ENCODE measurements at places on chromosomes 1 and 21.

DNA sequence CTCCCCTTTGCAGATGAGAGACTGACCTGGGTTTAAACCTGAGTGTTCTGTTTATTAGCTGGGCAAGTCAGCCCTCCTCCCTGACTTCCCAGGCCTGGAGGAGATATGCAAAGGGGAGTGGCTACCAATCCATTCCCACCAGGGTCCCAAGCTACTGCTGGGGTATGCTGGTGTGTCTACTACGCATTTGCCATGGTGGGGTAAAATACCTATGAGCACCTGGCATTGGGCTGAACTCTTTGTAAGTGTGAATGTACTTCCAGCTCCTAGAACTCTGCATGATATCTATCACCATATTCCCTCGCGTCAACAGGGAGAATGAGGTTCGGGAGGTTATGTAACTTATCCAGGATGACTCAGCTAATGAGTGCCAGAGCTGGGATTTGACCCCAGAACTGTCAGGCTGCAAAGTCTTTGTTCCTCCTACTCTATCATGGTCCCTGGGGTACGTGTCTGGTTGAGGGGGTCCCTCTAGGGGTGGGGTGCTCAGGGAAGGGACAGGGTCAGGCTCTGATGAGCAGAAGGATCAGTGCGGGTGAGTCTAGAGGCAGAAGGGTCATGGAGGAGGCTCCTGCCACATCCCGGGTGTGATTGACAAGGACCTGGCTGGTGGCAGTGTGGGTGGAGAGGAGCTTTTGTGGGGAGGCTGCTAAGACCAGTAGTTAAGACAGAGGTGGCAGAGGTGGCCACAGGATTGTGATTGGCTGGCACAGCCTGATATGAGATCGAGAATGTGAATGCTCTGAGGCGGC lies 16.7 kb downstream of the AMPD2 start:
- DNase-seq, result peak; percentile 49

DNA sequence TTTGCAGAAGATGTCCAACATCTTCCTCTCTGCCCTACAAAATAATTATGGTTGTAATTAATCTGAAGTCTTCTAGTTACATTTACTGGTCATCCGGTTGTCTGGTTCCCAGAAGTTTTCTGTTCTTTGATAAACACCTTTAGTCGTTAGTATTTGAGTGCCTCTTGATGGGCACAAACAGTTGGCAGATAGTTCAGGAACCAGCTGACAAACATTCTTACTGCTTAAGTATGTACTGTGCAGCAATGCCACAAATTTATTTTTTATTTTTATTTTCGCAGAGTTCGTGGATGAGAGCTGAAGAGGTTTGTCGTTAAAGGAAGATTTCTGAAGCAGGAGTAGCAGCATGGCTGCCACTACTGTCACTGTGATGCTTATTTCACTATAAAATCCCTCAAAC lies 84.7 kb downstream of the RABGAP1L start:
- peak; percentile 7 for DNase-seq

- peak; percentile 73 for DNase-seq
Measured at GRCh38 chr1:211944733-211945500, 90.4 kb downstream of the INTS7 start.

DNA sequence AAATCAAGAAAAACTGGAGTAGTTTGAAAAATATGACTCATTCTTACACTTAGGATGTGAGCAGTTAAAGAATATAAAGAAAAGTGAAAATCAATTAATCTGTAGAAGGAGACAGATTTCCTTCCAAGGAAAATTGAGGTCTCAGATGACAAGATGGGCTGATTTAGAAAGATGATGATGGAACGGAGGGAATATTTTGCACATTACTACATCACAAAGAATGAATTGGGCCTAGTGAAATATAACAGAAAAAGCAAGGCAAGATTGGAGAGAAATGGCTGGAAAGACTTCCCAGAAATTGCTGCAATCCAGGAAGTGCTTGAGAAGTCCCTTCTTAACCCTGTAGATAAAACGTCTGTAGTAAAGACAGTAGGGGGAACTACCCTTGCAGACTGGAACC lies 169.1 kb upstream of the SYT6 start:
- no peak for DNase-seq

DNA sequence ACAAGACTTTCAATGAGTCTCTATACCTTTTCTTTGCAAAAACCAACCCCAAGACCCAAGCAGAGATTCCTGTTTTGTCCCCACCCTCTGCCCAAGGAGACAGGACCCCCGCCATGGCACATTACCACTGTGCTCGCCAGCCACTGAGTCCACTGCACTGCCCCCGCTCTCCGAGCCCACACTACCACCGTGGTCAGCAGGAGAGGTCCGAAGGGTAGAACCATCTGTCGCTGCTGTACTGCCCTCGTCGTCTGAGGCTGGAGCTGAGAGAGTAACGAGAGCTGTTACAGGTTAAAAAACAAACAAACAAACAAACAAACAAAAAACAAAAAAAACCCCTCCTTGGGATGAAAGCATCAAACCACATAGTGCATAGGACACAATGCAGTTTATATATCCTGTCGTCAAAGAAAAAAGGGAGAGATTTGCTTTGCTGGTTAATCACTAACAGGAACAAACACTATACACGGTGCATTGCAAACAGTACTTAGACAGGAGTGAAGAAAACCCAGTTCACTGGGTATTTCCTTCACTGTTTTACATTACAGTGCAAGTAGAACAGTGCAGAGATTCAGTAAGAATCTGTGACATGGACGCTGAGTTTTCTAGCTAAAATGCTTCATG lies 71.0 kb downstream of the UBR4 start:
- no peak for DNase-seq

- no peak for DNase-seq
Measured at GRCh38 chr1:30508611-30509010, 214.8 kb downstream of the MATN1 start.

GRCh38 chr1:26799479-26800142 lies 11.9 kb downstream of the PIGV start:
- DNase-seq, result peak; percentile 88

DNA sequence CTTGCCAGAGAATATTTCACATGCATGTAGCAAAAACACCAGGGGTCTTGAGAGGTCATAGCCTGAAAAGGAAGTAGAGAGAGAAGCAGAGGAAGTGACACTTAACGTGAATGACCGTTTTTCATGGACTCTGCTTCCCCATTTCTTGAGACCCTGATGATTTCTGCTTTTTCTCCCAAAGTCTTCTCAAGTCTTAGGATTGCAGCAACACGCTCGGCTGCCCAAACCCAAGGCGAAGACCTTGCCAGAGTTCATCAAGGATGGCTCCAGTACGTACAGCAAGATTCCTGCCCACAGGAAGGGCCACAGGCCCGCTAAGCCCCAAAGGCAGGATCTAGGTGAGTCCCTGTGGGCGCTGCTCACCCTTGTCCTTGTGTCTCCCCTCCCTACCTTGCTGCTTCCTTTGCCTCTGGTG lies 12.8 kb downstream of the THEMIS2 start:
- DNase-seq, result no peak

DNA sequence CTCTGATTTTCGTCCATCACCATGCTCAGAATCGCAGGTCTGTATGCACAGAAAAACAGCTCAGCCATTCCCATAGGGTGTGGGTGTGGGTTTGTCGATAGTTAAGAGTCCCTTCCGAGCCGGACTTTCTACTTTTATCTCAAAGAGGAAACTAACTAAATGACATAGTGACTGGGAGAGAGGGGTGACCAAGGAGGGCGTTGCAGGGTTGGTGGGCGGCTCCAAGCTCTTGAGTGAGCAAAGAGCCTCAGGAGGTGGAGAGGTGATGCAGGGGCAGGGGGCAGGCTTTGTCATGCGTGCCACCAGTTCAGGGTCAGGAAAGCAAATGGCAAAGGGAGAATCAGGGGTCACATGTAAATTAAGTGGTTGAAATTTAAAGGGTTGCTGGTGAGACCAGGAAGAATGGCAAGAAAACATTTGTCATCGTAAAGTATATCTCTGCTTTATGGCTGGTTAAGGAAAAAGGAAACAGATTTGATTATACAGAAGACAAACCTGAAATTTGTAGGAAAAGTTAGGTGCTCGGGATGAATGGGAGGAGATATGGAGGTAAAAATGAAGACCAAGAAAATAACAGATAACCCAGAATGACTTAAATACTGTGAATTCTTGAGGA lies 249.0 kb downstream of the SETD4 start:
- no peak for DNase-seq

GRCh38 chr1:205977402-205978014 lies 25.7 kb downstream of the RAB7B start:
- DNase-seq, result peak; percentile 78

GRCh38 chr1:228045871-228046270 lies 36.6 kb upstream of the ARF1 start:
- DNase-seq, result no peak

DNA sequence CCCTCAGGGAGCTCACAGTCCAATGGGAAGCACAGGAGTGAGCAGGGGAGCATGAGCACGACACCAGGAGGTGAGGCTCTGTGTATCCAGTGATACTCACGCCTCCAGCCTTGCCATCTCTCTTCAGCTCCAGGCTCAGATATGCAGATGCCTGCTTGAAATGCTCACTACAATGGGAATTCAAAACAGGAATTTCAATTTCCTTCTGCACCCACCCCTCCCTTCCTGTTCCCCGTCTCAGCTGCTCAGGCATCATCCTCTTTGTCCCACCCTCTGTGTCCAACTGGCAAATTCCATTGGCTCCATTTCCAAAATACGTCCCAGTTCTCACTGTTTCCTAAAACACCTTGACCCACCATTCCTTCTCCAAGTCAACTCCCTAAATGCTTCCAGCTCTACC lies 58.9 kb downstream of the FBXO2 start:
- DNase-seq, result no peak

DNA sequence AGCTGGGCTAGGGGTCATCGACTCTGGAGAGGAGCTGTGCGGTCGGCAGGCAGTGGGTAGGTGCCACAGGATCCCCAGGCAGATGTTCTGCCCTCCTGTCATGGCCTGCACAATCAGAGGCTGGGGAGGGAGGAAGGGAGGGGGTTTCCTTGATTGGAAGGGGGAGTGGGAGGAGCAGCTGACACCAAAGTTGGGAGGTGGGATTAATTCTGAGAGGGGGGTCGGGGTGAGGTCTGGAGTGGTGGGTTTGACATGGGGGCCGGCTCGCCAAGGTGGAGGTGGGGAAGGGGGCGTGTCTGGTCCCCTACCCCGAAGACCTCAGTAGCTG lies 651 bp upstream of the HPCA start:
- no peak for DNase-seq

GRCh38 chr1:204170494-204171155 lies 4.5 kb upstream of the REN start:
- no peak for DNase-seq

DNA sequence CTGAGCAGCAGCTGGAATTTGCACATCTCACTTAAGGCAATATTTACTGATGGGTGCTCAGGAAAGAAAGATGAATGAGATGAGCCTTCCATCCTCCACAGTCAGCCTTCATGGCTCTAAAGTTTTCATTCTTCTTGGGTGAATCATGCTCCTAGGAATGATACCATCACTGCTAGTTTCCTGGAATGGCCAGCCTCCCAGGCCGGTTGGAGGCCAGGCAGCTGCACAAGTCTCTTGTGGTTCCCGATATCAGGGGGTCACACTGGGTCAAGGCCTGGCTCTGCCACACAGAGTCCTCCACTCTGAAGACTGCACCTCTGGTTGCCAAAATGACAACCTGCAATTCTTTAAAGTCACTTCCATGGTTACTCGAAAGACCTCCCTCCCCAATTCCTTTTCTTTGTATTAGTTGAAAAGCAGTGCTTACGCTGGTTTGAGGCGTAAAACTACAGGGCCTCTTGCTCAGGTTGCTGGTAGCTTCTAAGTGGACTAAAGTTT lies 46.2 kb upstream of the PALMD start:
- DNase-seq, result peak; percentile 97

GRCh38 chr1:39194398-39195051 lies 10.0 kb upstream of the MACF1 start:
- no peak for DNase-seq

GRCh38 chr1:67980028-67980427 lies 70.4 kb downstream of the DIRAS3 start:
- DNase-seq, result no peak

DNA sequence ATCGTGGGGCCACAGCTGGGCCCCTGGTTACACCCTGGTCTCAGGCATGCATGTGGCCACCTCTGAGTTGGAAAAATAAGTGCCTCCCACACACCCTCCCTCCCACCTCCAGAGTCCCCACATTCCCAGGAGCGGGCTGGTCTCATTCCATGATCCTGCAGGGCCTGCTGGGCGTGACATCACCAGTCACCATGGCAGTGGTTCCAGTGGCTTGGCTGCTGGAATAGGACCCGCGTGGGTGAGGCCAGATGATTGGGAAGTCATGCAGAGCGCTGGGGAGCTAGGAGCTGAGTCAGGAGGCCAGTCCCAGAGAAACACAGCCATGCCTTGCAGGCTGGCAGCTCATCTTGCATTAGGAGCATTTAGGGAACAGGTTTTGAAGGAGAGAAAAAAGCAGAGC lies 125.4 kb upstream of the TMEM51 start:
- peak; percentile 76 for DNase-seq

- DNase-seq, result no peak
Measured at GRCh38 chr1:2009101-2010053, 5.8 kb upstream of the CFAP74 start.

GRCh38 chr1:201504799-201505502 lies 2.0 kb downstream of the CSRP1 start:
- DNase-seq, result no peak

DNA sequence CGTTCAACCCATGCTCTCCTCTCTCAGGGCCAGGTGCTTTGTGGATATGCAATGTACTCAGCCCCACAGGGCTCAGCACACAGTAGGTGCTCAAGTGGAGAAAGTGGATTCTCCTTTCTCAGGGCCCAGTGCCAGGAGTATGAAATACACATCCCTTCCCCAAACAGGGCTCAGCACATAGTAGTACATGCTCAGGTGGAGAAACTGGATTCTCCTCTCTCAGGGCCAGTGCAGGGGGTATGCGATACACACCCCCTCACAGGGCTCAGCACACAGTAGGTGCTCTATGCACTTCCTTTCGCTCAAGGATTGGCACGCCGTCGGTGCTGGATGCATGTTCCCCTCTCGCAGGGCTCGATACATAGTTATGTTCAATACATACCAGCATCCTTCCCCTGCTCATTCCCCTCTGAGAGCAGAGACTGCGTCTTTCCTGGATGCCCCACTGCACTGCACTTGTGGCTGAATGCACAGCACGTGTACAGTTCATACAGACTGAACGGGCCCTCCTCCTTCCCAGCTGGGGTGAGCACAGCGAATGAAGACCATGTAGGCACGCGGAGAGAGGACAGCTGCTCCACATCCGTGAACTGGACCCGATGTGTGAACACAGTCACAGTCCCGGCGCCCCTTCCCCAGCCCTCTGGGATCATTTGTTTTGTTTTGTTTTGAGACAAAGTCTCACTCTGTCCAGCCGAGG lies 16.6 kb upstream of the DISP3 start:
- no peak for DNase-seq

Data from LHCN-M2 (cell line).